ENCODE measurements at places on chromosomes 1 and 21. TPM values are rescaled to one million over a fixed set of nuclear protein-coding genes. Genes with fewer than 3 reads are reported as not detected.

DNA sequence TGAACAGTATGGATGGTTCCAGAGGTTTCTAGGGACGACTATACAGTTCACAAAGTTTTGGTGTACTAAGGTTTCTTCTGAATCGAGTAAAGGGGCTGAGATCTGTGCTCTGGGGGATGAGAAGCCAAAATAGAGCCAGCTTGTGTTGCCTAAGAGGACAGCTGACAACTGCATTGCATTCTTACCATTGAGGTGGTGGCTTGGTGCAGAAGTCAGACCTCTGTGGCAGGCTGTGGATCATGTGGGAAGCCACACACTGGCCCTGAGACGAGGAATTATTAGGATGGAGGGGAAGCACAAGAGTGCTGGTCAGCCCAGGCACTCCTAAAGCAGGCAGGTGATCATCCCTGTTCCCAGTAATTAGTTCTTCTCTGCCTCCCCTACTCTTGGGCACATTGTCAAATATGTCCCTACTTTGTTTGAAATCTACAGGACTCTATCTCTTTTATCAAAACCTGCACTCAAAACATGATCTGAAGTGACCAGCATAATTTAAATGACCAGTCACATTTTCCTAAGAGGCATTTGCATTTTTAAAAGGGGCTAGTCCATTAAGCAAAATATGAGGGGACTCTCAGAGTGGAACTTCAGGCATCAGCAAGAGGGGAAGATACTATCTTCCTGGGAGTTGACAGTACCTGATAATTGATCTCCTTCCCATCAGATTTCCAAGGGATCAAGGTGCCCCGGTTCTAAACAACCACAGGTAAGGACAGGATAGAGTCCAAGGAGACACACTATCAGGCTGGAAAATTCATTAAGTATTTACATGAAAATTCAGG is at the start of gene FCRLB:
Gene FCRLB (plus strand): TSS at position 589 of the 782 bp plus-strand sequence. CDS start 1,129 bp downstream, outside the sequence.
- H3K27ac ChIP-seq, result no peak within 1 kb of the TSS
- H3K27me3 ChIP-seq, result no peaks in the 10 kb centered on the region
- no peaks in the 10 kb centered on the region for H3K36me3 ChIP-seq
- no peak for DNase-seq

- H3K36me3 ChIP-seq, result no peaks in the 10 kb centered on the region
- H3K4me3 ChIP-seq, result no peak overlapping the region
- H3K27ac ChIP-seq, result no peak overlapping the region
- H3K4me1 ChIP-seq, result no peaks in the 10 kb centered on the region
- DNase-seq, result no peak
- H3K27me3 ChIP-seq, result peaks cover 36% of the 10 kb centered on the region
These were observed 66.0 kb upstream of the SLC25A33 start for GRCh38 chr1:9473032-9473807.

GRCh38 chr1:244214009-244214967 is 163.2 kb downstream of the ZBTB18 start:
- H3K27me3 ChIP-seq, result no peaks in the 10 kb centered on the region
- H3K4me1 ChIP-seq, result no peaks in the 10 kb centered on the region
- H3K4me3 ChIP-seq, result no peak overlapping the region
- H3K27ac ChIP-seq, result no peak overlapping the region

GRCh38 chr1:209326076-209326475 is 257.4 kb upstream of the CAMK1G start:
- DNase-seq, result no peak
- no peak overlapping the region for H3K4me3 ChIP-seq
- H3K36me3 ChIP-seq, result no peaks in the 10 kb centered on the region
- no peak overlapping the region for H3K27ac ChIP-seq

DNA sequence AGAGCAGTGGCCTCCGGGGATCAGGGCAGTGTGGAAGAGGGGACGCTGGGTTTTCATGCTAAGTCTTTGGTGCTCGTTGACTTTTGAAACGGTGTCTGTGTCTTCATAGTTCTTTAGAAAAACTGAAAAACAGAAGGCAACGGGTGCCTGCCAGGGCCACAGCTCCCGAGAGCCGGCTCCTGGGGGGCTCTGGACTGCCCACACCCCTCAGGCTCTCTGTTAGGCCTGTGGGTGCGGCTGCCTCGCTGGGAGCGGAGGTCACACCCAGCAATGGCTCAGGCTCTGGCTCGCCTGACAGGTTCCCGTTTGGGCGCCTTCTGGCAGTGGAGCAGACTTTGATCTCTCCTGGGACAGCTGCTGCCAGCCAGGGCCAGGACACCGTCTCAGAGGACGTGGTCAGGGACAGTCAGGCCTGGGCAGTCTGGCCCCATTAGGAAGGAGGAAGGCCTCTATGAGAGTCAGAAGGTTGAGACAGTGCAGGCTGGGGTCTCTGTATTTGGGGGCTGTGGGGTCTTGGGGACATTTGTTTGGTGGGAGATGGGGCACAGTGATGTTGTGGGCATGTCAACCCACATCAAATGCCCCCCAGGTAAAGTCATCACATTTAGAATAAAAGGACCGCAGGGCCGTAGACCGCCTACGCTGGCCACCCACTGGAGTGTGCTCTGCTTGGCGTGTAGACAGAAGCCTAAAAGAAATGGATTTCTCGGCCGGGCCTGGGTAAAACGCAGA is 5.6 kb downstream of the ARHGEF16 start:
- H3K4me3 ChIP-seq, result no peak overlapping the region
- H3K36me3 ChIP-seq, result no peaks in the 10 kb centered on the region
- no peaks in the 10 kb centered on the region for H3K27me3 ChIP-seq
- peaks cover 3% of the 10 kb centered on the region for H3K4me1 ChIP-seq

DNA sequence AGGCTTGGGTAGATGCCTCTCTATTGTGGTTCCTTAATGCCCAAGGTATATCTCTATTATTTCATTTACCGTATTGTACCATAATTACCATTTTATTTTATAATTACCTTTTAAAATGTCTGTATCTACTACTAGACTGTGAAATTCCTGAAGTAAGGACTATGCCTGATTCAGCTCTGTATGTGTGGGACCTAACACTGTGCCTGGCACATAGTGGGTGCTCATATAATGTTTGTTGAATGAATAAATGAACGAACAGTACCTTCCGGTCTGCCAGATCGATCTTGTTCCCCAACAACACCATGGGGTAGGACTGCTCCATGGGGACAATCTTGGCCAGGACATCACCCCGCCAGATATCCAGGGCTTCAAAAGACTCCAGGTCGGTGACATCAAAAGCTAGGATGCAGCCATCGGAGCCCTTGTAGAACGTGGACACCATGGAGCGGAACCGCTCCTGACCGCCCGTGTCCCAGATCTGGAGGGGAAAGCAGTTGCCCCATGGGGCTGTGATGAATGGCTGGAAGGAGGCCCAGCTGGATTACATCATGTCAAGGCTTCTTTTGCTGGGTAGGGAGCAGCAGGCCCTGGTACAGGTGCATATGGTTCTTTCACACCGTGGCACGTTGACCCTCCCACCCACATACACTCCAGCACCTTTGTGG is 10.8 kb downstream of the RAB7B start:
- no peak overlapping the region for H3K4me3 ChIP-seq
- no peaks in the 10 kb centered on the region for H3K27me3 ChIP-seq
- DNase-seq, result no peak

GRCh38 chr1:241822846-241823245 is 25.2 kb upstream of the EXO1 start:
- no peaks in the 10 kb centered on the region for H3K27me3 ChIP-seq
- H3K36me3 ChIP-seq, result no peaks in the 10 kb centered on the region
- H3K4me3 ChIP-seq, result no peak overlapping the region
- no peak overlapping the region for H3K27ac ChIP-seq

The C21orf91 gene
- total RNA-seq, result 23.5 TPM

DNA sequence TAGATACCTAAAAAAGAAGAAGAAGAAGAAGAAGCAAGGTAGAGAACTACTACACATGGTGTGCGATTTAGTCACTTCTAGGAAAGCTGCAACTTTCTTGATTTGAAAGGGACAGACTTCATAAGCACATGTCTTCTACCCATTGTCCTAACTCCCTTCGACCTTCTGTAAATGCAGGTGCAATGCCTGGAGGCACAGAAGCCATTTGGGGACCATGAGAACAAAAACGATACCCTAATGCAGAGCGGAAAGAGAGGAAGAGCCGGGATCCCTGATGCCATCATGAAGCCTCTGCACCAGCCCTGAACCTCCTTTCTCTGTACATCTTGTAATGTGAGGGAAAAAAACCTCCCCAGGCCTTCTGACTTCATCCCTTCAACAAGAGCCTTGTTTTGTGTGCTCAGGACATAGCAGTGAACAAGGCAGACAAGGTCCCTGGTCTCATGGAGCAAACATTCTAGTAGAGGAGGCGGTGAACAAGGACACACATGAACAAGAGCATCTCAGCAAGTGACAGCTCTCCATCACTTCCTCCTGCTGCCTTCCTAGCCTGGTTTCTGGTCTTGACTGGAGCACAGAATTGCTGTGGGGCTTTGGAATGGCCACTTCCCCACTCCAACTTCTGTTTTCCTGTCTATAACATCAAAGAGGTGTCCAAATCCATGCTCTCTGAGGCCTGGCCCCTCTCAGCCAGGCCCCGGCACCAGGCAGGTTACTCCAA is 5.5 kb upstream of the LAPTM5 start:
- H3K4me3 ChIP-seq, result no peak overlapping the region
- no peak overlapping the region for H3K27ac ChIP-seq
- H3K27me3 ChIP-seq, result no peaks in the 10 kb centered on the region
- H3K36me3 ChIP-seq, result no peaks in the 10 kb centered on the region
- no peak for DNase-seq

DNA sequence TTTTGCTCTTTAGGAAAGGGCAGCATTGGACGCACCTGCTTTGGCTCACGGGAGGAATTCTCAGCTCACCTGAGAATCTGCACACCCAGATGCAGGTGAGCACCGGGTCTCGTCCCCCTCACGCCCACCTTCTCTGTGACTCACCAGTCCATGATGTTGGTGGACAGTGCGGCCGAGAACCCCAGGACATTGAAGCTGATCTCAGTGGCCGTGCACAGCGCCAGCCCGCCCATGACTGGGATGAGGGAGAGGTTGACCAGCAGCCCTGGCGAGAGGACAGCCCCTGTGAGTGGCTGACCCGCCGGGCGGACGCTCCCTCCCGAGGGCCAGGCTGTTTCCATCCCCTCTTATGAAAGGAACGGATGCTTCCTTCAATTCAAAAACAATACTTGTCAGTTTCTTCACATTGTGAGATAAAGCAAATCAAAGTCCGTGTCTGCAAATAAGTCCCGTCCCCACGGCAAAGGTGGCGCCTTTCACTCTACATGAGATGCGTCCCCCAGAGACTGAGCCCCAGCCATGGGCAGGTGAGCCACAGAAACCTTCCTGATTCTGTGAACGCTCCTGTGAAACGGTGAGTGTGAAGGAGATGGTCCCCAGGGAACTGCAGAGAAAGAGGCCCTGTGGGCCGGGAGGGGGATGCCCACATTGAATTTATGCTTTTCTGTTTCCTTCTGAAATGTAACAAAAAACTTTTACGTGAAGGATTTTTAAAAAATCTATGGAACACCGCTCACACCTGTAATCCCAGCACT is 12.7 kb upstream of the CDK11B start:
- H3K36me3 ChIP-seq, result peaks cover 21% of the 10 kb centered on the region
- no peak overlapping the region for H3K27ac ChIP-seq
- DNase-seq, result no peak

The CHI3L1 gene
- total RNA-seq, result not detected

DNA sequence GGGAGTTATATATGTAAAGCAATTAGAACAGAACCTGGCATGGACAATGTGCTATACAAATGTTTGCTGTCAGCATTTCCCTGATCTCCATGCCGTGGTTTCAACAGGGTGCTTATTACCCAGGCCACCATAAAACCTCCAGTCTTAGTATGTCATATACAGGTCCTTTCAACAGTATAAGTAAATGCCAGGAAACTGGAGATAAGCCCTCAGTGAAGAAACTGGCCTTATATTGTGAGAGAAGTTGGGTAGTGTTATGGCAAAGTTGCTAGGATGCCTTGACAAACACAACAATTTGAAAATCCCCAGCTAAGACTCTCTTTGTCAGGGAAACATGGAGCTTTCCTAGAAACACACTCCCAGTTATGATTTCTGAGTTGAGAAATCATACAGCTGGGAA is 850.2 kb upstream of the ADAMTS5 start:
- H3K4me3 ChIP-seq, result no peak overlapping the region
- H3K27me3 ChIP-seq, result no peaks in the 10 kb centered on the region
- no peaks in the 10 kb centered on the region for H3K36me3 ChIP-seq
- no peaks in the 10 kb centered on the region for H3K4me1 ChIP-seq

DNA sequence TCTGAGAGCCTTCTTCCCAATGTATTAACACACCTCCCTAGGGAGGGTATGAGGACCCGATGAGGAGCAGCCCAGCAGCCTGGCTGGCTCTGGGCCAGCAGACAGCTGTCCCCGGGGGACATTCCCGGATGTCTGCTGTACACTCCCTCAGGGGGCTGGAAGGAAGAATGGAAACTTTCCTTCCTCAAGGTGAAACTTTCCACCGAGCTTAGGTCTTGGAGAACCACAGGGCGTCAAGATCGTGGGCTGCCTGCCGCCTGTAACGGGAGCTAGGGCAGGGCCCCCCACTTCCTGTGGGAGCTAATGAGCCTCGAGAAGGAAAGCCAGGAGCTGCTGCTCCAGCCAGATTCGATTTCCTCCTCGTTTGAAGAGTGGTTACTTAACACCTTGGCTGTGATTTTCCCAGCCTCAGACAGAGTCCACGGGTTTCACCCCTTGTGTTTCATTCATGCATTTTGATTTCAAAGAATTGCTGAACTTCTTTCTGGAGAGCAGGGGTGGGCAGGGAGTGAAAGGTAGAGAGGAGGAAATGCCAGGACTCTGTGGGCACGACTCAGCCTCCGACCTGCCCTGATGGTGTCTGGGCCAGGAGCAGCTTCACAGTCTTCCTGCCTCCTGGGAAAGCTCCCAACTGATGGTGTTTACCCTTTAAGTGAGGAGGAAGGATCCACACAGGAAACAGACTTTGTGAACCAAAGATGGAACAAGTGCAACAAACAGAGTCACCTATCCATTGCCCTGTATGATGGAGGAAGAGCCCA is 29.7 kb downstream of the UBE2T start:
- H3K4me1 ChIP-seq, result peaks cover 12% of the 10 kb centered on the region
- H3K36me3 ChIP-seq, result no peaks in the 10 kb centered on the region

DNA sequence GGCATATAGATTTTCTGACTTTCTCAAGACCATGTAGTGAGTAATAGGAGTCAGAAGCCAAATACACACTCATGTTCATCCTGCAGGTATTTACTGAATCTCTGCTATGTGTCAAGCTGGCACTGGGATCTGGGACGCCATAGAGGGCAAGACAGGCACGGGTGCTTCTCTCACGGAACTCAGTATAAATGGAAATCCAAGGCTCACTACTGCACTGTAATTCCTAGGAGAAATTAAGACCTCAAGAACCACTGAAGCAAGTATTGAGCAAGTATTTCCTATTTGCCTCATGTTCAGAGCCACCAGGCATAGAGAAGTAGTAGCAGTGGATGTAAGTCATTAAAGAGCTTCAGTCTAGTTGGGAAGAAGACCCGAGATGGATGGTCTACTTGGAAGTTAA is 38.9 kb downstream of the EIF2D start:
- no peak for DNase-seq
- no peak overlapping the region for H3K27ac ChIP-seq
- no peak overlapping the region for H3K4me3 ChIP-seq
- no peaks in the 10 kb centered on the region for H3K27me3 ChIP-seq
- H3K4me1 ChIP-seq, result peaks cover 19% of the 10 kb centered on the region
- no peaks in the 10 kb centered on the region for H3K36me3 ChIP-seq

GRCh38 chr1:225769687-225770086 is 7.9 kb upstream of the SRP9 start:
- peak; percentile 25 for DNase-seq
- H3K27me3 ChIP-seq, result no peaks in the 10 kb centered on the region
- no peaks in the 10 kb centered on the region for H3K36me3 ChIP-seq
- H3K4me3 ChIP-seq, result no peak overlapping the region
- H3K4me1 ChIP-seq, result peaks cover 28% of the 10 kb centered on the region
- no peak overlapping the region for H3K27ac ChIP-seq

The JAM2 gene
- total RNA-seq, result 5.2 TPM

The S1PR1 gene
- 1.1 TPM for total RNA-seq
